ENCODE measurements at places on chromosomes 16 and 17.
A peak's percentile ranks its signal among the peaks of the same experiment; 100 is the strongest.

DNA sequence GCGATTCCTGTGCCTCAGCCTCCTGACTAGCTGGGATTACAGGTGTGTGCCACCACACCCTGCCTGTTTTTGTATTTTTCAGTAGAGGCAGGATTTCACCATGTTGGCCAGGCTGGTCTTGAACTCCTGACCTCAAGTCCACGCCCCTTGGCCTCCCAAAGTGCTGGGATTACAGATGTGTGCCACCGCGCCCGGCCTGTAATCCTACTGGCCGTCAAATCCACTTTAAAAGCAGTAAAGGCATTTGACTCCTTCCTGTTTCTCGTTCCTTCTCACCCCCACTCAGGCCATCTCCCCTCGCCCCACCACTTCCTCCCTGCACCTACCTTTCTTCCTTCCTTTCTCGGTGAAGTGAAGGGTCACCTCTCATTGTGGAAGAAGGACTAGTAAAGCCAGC is 69.4 kb upstream of the CREBBP start:
- DNase-seq = no peak

DNA sequence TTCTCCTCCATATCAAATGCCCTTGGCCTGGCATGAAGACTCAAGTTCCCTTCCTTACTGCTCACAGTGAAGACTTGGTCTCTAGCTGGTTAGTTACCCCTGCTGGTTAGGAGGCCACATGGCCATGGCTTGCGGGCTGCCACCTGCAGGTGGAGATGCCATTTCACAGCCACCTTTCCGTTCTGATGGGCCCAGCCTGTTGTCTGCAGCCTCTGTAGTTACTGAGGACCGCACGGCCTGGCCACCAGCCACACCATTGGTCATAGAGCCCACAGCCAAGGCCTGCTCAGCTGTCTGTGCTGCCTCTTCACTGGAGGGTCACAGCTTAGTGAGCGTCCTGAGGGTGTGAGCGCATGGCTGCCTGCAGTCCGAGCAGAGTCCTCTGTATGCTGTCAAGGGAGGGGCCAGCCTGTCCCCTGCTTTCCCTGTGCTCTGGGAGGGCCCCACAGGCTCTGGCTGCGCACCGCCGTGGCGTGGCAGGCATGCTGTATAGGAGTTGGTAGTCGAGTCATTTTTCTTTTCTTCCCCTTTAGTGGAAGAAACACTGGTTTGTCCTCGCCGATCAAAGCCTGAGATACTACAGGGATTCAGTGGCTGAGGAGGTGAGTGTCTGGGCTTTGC is 59.2 kb downstream of the PLD6 start:
- DNase-seq = no peak

DNA sequence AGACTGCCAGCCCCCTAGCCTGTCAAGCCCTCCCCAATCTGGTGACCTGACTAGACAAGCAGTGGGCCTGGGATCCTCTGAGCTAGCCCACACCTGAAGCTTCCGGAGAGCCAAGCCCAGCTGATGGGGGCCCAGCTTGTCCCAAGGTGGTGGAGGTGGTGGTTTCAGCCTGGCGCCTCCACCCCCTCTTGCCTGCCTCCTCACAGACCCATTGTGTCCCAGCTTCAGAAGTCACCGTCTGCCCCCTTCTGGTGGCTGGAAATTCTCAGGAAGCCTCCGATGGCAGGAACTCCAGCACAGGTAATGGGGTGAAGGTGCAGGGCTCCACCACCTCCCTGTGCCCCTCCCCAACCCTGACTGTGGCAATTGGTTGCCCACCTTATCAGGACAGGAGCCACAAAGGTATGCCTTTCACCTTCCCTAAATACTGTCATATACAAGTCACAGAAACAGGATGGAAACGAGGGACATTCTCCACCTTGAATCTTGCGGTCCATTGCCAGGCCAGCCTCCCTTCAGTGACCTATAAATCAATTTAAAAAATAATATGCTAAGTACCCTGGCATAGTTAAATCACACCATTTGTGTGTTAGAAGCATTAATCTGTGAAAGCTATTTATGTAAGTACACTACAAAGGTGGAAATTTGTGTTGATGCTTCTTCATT is 66.0 kb upstream of the ZNF423 start:
- DNase-seq = no peak

GRCh38 chr17:7223375-7223774 is 3.6 kb downstream of the ACADVL start:
- DNase-seq = no peak

GRCh38 chr17:49003557-49004511 is 6.6 kb downstream of the IGF2BP1 start:
- DNase-seq = no peak

- DNase-seq = no peak
These were observed 9.5 kb downstream of the CYB5D2 start for GRCh38 chr17:4152471-4152870.

- no peak for DNase-seq
These were observed 7.3 kb downstream of the TEX2 start for GRCh38 chr17:64255764-64256163.

GRCh38 chr17:45384789-45385262 is 47.8 kb downstream of the ARHGAP27 start:
- DNase-seq = no peak

- no peak for DNase-seq
These were observed 61.4 kb downstream of the TMEM100 start for GRCh38 chr17:55661256-55661758.

DNA sequence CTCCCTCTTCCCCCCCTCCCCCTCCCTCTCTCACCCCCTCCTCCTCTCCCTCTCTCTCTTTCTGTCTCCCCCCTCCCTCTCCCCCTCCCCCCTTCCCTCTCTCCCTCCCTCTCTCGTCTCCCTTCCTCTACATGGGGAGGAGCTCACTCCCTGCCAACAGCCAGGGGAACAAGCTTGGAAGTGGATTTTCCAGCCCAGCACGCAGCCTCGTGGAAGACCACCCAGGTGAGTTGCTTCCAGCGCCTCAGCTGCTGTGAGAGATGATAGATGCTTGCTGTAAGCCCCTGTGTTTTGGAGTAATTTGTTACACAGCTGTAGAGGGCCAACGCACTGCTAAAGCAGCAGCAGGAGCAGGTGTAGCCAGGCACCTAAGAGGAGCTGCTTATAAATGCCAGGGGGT is 20.8 kb downstream of the ACTG1 start:
- DNase-seq = no peak

DNA sequence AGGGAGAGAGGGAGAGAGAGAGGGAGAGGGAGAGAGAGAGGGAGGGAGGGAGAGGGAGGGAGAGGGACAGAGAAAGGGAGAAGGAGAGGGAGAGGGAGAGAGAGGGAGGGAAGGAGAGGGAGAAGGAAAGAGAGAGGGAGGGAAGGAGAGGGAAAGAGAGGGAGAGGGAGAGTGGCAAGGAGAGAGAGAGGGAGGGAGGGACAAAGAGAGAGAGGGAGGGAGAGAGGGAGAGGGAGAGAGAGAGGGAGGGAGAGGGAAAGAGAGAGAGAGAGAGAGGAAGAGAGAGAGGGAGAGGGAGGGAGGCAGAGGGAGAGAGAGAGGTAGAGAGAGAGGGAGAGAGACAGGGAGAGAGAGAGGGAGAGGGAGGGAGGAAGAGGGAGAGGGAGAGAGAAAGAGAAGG is 73.5 kb downstream of the AXIN2 start:
- no peak for DNase-seq

GRCh38 chr17:56581635-56582627 is 11.6 kb upstream of the NOG start:
- DNase-seq = no peak

DNA sequence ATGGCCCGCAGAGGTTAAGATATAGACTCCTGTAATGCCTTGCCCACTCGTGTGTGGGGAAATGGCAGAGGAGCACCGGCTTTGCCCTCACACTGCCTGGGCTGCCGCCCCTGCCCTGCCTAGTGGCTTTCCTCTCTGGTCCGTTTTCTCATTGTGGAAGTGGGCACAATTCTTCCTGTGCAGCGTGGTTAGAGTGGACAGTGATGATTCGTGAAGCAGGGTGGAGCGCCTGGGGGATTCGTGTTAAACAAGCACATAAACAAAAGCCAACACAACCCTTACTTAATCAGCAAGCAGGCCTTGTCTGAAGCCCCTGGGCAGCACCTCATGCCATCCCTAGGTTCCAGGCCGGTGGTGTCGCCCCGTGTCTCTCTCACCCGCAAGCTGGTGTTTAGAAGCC is 269.7 kb downstream of the SEC14L1 start:
- DNase-seq = no peak

GRCh38 chr17:68356520-68356919 is 65.2 kb downstream of the ARSG start:
- no peak for DNase-seq

GRCh38 chr16:23567602-23568001 is 10.1 kb downstream of the UBFD1 start:
- no peak for DNase-seq

GRCh38 chr17:43709210-43709609 is 47.5 kb upstream of the MEOX1 start:
- no peak for DNase-seq

DNA sequence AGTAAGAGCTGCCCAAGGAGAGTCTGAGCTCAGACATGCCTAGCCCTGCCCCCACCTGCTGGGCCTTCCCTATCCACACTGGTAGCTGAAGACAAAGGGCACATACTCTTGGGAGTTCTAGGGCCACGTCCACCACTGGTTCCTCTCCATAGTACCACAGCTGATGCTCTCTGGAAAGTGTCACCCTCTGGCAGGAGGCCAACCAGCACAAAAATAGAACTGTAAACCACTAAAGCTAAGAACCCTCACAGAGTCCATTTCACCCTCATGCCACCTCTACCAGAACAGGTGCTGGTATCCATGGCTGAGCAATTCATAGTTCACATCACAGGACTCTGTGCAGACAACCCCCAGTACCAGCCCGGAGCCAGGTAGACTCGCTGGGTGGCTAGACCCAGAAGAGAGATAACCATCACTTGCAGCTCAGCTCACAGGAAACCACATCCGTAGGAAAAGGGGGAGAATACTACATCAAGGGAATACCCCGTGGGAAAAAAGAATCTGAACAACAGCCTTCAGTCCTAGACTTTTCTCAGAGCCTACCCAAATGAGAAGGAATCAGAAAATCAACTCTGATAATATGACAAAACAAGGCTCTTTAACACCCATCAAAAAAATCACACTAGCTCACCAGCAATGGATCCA is 115.3 kb downstream of the CEP112 start:
- DNase-seq = no peak

DNA sequence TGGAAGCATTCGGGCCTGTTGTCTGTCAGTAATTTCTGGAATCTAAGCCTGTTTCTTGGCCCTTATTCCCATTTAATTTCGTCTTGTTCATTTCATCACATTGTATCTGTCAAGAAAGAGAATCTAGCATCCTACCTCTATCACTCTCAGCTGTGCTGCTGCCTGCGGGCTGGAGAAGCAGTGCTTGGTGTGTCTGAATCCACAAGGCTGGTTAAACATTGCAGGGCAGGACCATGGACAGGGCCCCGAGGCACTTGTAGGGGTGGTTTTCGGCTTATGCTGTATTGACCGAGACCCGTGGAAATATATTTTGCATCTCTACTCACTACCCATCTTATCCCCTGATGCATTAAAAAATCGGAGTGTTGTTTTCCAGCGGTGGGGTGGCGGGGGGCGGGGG is 3.1 kb downstream of the RAB11FIP4 start:
- no peak for DNase-seq

- DNase-seq = no peak
These were observed 16.9 kb downstream of the ITGAX start for GRCh38 chr16:31371619-31372484.

GRCh38 chr17:60390925-60391470 is 935 bp downstream of the USP32 start:
- DNase-seq = peak; percentile 33

DNA sequence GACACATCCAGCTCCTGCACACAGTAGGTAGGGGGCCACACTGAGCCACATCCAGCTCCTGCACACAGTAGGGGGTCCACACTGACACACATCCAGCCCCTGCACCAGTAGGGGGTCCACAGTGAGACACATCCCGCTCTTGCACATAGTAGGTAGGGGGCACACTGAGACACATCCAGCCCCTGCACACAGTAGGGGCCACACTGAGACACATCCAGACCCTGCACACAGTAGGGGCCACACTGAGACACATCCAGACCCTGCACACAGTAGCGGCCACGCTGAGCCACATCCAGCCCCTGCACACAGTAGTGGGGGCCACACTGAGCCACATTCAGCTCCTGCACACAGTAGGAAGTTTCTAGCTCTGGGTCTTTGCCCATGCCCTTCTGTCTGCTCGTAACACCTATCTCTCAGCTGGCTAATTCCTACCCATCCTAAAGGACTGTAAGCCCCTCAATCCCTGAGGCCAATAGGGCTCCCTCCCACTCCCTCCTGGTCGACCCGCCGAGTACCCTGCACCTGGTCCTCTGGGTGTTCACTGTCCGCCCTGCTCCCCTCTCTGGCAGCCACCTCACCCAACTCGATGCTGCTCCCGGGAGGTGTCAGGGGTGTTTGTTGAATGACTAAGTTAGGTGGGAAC is 9.4 kb upstream of the ATP2A3 start:
- no peak for DNase-seq

GRCh38 chr16:17365211-17365541 is 105.6 kb downstream of the XYLT1 start:
- no peak for DNase-seq

DNA sequence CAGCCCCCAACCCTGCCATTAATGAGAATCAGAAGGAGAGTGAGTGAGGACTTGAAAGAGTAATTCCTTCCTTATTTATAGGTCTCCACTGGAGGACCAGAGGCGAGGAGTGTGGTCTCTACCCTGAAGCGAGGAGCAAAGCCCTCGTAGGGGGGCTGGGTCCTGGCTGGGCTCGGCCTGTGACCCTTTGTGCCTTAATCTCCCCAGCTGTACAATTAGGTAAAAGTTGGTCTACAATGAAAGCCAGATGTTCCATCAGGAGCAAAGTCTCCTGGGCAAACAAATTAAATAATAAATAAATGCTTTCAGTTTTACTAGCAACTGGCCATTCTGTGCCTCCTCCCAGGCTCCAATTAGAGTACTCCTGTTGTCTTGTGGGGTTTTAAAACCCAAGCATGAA is 523.5 kb upstream of the SALL1 start:
- no peak for DNase-seq

GRCh38 chr17:82108038-82108437 is 10.0 kb upstream of the FASN start:
- DNase-seq = no peak

GRCh38 chr16:1572673-1573072 is 39.2 kb downstream of the IFT140 start:
- no peak for DNase-seq

- peak; percentile 21 for DNase-seq
These were observed 13.4 kb upstream of the PLLP start for GRCh38 chr16:57297856-57298255.

- DNase-seq = no peak
These were observed 2.2 kb upstream of the C17orf58 start for GRCh38 chr17:67998466-67998865.

GRCh38 chr17:76558198-76559095 is 18.6 kb downstream of the PRCD start:
- DNase-seq = no peak

DNA sequence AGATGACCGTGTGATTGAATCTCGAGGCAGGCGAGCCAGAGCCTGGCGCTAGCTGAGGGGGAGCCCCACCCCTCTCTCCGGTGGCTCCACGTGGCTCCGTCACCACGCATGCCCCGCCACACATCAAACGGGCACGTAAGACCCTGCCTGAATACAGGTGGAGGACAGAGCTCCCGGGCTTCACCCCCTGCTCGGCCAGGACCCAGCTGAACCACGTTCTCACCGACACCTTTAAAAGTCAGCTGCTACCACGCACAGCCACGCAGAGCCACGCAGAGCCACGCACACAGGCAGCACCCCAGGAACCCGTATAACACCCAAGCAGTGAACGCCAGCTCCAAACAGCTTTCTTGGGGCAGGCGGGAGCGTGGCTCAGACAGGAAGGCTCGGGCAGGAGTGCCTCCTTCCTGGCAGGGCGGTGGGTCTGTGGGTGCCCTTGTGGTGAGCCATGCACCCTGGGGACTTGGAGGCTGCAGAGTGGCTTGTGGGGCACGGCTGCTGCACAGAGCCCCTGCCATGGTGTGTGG is 4.4 kb downstream of the TMEM204 start:
- no peak for DNase-seq
